ENCODE measurements at places on chromosomes 5 and 9.

DNA sequence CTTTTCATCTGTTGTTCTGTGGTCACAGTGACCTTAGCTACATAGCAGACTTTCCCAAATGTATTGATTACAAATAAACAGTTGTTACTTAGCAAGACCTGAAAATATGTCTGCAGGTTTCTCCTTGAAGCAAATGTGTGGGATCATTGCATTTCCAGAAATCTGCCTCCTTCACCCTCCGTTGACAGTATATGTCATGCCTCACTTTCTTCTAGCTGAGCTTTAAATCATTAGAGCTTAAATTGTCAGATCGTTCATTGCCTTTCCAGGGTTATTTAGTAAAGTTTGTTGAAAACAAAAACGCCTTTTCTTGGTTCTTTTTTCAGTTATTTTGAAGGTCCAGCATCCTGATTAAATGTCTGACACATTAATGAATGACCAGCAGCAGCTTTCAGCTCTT, 2.3 kb upstream of the MAML1 start:
- DNase-seq = no peak

- no peak for DNase-seq
Observed at GRCh38 chr5:10194083-10194482, 55.6 kb downstream of the ATPSCKMT start.

DNA sequence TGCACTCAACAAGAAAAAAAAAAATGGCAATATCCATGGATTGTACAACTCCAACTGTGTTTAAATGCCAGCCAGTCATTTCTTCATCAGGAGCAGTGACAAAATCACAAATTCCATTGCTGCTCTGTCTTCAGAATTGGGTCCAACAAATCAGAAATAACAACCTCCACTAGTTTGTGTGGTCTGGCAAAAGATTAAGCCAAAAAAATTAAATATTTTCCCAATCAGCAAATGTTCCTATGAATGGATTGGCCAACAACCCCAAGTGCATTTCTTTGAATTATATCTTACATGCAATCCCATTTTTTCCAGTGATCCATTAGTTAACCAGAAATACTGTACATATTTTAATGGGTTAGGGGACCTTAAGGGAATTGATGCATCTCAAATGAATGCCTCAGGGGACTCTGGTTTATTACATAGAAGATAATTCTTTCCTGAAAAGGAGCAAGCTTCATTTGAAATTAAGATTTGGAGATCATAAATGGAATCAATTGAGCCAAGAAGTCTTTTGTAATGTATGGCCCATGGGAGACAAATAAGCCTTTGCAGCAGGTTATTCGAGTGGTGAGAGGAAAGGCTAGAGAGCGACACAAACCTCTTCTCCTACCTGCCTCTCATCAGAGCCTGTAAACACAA, 131.8 kb downstream of the TLE1 start:
- no peak for DNase-seq

DNA sequence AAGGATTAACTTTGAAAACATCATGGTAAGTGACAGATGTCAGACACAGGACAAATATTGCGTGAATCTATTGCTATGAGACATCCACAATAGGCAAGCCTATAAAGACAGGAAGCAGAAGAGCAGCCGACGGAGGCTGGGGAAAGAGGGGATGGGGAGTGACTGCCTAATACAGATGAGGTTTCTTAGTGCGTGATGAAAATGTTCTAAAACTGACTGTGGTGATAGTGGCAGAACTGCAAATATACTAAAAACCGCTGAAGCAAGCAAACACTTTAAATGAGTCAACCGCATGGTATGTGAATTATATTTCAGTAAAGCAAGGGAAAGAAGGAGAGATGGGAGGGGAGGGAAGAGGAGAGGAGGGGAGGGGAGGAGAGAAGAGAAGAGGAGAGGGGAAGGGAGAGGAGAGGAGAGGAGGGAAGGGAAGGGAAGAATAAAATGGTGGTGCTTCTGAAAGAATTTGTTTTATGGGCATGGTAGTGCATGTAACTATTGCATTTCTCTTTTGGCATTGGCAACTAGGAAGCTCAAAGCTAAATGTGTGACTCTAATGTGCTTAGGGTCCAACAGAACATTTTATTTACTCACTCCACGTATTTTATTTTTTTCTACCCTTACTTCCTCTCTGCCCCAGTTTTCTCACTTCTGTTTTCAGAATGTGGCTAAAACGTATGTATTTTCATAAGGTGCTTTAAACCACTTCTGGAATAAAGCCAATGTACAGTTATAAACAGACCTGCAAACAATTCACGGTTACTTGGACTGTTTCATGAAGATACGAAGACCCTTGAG, 21.3 kb downstream of the AKNA start:
- DNase-seq = peak; percentile 42
